ENCODE measurements at places on chromosomes 5 and 9. TPM values are rescaled to one million over a fixed set of nuclear protein-coding genes. Genes with fewer than 3 reads are reported as not detected.

ATP6V0E1 gene
- 143 TPM for total RNA-seq

DIPK1B gene
- under 0.01 TPM for total RNA-seq

SUSD3 gene
- total RNA-seq, result 4.0 TPM

GDNF gene
- 0.39 TPM for total RNA-seq

WWC1 gene
- 4.9 TPM for total RNA-seq
